ENCODE measurements at places on chromosomes 12 and 14. TPM values are rescaled to one million over a fixed set of nuclear protein-coding genes. Genes with fewer than 3 reads are reported as not detected.

DNA sequence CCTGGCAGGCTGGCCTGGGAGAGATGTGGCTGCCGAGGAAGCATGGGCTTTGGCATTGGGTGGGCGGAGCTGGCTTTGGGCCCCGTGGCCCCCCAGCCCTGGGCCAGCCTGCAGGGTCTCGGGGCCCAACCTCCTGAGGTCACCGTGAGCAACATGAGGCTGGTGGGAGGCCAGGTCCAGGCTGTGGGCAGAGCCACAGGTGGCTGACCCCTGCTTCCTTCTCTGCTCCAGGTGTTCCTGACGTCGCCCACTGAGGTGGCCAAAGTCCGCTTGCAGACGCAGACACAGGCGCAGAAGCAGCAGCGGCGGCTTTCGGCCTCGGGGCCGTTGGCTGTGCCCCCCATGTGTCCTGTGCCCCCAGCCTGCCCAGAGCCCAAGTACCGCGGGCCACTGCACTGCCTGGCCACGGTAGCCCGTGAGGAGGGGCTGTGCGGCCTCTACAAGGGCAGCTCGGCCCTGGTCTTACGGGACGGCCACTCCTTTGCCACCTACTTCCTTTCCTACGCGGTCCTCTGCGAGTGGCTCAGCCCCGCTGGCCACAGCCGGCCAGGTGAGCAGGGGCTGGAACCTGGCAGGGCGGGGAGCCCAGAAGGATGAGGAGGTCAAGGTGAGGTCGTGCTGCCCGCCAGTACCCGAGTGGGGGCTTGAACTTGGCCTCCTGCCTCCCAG lies 5.5 kb downstream of the SLC25A47 start:
- DNase-seq: no peak

GRCh38 chr14:95915330-95915729 lies 38.7 kb downstream of the TUNAR start:
- no peak for DNase-seq

DNA sequence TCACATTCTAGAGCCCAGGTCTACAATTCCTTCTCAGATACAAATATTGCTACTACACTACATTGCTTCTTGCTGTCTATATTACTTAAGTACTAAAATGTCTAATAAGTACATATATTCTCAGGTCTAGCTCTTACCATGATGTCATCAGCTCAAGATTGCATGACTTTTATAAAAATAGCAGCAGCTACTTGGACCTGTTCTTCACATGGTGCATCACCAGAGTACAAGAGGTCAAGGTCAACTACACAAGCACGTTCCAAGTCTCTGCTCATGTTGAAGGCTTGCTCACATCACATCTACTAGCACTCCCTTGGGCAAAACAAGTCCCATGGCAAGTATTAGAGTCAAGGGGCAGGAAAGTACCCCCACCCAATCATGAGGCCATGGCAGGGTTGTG lies 465.6 kb downstream of the MED13L start:
- no peak for DNase-seq

DNA sequence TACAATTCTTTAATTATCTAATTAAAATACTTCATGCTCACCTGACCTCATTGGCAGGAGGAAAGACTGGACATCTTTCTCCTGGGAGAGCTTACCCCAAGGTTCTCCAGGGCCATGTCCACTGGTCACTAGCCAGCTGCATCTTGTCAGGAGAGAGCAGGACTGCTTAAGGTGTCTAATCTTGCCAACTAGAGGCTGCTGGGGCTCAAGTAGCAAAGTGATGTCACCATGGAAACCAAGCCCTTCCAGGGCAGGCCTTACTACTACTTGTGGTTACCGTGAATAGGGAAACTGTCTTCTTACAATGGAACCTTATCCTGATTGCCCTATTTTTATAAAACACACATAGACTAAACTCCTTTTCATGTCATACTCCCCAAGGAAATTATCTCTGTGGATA lies 376.4 kb downstream of the SNAPC1 start:
- no peak for DNase-seq

DNA sequence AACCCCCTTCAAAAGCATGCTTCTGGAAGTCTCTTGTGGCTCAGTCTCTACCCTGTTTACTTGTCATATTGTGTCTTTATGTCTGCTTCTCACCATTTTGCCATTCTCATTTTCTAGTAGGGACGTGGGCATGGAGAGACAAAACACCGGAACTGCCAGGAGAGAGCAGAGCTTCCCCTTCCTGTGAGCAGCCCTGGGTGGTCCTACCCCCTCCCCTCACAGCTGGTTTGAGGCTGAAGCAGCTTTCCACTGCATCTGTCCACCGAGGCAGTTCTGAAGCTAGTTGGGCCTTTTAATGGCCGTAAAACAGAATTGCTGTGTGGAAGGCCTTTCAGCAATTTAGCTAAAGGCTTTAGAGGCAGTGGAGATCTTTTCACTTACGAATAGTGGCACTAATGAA lies 77.0 kb downstream of the PELI2 start:
- no peak for DNase-seq

The SLCO1B1 gene
- not detected for total RNA-seq

The LMNTD1 gene
- total RNA-seq: not detected

The IAPP gene
- not detected for total RNA-seq

Measured in RPMI7951 (cell line).